ENCODE measurements at places on chromosomes 4 and X.

DNA sequence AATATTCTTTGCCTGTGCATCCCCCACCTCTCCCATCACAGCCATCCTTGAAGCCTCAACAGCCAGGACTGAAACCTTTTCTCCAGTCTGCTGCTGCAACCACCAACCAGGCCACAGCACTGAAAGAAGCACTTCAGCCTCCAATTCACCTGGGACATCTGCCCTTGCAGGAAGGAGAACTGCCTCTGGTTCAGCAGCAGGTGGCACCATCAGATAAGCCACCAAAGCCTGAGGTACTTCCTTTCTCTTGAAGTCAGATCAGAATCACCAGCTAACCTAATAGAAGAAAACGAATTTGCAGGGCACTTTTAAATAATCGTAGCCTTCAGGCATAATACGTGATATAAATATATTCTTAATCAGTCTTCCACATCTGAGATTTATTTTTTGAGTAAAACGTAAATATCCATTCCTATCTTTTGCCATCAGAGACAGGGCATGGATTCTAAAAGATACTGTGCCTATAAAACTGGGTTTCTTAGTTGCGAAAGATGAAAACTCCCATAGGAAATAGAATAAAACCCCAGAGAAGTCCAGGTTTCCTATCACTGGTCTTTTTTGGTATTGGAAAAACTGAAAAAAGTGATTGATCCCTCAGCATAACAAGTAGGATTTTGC, 9.5 kb downstream of the AMBN start:
- peak; percentile 8 for DNase-seq

DNA sequence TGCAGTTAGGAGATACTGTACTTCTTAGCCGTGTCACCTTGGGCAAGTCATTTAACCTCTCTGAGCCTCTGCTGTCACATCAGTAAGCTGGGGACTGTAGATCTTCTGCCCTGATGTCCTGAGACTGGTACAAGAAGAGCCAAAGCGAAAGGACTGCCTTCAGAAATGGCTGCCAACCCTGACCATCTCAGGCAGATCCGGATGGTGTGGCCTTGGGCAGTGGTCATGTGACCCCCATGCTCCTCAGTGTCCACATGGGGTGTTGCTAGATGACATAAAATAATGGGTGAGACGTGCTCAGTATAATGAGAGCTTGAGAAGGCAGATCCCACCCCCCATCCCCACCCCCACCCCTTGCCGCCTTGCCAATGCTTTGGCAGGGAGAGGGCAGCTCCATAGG, 60.4 kb upstream of the MTM1 start:
- no peak for DNase-seq

DNA sequence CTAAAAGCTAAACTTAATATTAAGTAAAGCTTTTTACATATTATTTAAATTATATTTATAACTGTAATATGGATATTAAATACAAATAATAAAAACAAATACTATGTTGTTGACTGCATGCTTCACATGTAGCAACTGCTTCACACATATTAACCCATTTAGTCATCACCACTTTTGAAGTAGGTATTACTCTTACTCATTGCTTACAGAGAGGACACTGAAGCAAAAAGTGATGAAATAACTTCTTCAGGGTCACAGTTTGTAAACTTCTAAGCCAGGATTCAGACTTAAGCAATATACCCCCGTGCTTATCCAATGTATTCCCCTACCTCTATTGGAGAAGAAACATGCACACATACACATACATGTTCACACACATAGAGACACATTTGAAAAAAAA, 166.6 kb downstream of the DKK2 start:
- DNase-seq, result no peak

- no peak for DNase-seq
These were observed 15.1 kb downstream of the TRAPPC11 start for GRCh38 chr4:183674153-183674552.

- DNase-seq, result peak; percentile 19
These were observed 39.1 kb upstream of the ANXA3 start for GRCh38 chr4:78512357-78512920.

- DNase-seq, result no peak
These were observed 46.0 kb upstream of the TMPRSS11E start for GRCh38 chr4:68401231-68401630.

- DNase-seq, result no peak
These were observed 96.3 kb upstream of the MSX1 start for GRCh38 chr4:4762909-4763821.

- peak; percentile 87 for DNase-seq
These were observed 21.7 kb upstream of the MFAP3L start for GRCh38 chr4:170047771-170048354.

GRCh38 chrX:30895370-30895769, 6.3 kb upstream of the TAB3 start:
- peak; percentile 63 for DNase-seq

DNA sequence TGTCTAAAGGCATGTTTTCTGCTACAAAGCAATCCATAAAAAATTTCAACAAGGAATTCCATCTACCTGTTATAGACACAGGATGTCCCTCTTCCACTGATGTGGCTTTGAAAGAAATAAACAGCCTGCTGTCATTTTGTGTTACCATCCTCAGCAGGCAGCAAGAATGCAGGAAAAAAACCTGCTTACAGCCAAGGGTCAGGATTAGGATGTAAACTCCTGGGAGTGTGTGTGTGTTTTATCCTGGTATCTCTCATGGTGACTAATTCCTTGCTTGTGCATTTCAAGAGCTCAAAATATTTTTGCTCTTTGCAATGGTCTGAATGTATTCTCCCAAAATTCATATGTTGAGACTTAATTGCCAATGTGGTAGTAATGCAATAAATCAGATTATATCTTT, 28.6 kb upstream of the SFRP2 start:
- DNase-seq, result no peak

DNA sequence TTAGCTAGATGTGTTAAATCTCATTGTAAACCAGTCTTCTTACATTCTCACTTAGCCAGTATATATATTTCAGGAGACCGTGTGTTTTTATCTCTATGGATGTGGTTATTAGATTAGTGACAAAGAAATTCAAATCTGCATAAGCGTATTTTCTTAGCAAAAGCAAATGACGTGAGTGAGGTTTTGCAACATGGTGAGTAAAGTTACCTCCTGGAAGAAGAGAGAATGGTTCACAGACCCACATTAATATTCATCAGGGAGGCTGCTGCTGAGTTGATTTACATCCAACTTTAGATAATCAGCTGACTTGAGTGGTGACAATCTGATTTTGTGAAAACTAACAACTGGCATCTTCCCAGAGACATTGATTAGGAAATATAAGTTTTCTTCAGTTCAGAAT, 589.9 kb upstream of the GALNT7 start:
- DNase-seq, result no peak

DNA sequence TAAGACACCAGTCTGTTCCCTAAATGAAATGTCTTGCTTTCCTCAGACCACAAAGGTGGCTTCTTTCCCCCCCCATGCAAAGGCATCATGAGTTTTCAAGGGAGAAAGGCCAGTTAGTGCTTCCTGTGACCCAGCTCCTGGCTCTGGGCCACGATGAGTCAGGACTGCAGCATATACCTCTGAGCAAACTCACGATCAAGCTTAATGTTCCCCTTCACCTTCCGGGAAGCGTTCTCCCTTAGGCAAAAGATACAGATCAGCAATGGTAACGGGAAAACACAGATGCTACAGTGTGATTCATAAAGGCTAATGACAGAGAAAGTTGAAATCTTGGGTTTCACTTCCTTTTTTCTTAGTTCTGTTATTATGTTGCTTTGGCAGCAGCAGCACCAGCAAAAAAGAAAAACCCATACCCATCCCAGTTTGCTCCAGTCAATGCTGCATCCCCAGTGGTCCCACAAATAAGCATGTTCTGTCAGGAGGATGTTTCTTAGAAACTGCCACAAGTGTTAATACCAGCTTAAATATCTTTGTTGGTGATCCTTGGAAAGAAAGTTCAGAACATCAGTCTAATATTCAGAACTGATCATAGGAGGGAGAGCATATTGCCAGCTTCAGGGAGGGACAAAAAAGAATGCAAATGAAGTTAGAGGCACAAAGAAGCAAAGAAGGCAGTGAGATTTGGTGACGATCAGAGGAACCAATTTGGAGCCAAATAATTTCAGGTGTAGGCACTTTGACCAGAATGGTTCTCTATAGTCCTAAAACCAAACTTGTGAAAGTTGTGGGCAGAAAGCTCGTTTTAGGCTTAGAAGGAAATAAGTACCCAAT, 41.2 kb downstream of the LONRF3 start:
- peak; percentile 85 for DNase-seq

DNA sequence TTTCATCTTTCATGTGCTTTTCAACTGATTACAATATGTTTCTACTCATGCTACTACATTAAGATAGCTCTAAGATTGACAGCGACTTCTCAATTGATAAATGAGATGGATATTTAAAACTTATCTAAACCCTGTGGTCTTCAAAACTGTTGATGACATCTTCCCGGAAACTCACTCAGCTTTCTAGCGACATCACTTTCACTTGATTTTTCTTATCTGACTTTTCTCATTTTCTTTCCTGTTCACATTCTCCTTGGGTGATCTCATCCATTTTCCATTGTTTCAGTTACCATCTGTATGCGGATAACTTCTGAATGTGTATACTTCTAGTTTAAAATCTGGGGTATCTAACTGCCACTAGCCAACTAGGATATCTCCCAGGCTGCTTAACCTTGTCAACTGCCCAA, 3.1 kb downstream of the POLR2B start:
- DNase-seq, result no peak

GRCh38 chr4:73170518-73171198, 87.9 kb downstream of the ANKRD17 start:
- peak; percentile 81 for DNase-seq

DNA sequence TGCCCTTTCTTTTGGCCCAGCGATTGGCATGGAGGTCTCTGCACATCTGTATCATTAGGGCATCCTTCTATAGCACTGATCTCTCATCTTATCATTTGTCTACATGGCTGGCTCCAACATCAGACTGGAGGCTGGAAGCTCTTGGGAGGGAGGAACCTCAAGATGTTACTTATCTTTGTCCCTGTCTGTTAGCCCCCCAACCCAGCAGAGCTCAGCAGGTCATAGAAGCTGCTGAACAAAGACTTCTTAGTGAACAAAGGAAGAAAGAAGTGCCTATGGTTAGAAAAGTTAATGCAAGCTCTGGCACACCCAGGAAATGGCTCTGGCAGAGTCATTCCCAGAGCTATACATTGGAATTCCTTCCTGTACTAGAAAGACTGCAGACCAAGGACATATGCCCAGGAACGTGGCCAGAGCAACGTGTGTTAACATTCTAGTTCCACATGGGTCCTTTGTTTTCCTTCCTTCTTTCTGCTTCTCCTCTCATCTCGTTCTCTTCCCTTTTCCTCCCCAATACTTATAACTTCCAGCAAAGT, 74.0 kb downstream of the SEL1L3 start:
- DNase-seq, result no peak

DNA sequence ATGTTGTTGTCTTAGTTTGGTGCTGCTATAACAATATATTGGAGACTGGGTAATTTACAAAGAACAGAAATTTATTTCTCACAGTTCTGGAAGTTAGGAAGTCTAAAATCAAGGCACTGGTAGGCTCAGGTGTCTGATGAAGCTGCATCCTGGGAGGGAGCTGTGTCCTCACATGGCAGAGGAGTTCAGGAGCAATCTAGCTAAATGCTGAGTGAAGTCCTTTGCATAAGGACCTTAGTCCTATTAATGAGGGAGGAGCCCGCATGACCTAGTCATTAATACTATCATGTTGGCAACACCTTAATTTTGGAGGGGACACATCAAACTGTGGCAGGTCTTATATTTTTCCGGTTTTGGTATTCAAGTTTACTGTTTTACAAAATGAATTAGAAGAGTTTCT, 36.0 kb upstream of the NSUN7 start:
- DNase-seq, result no peak

GRCh38 chrX:39828971-39829370, 268.8 kb downstream of the BCOR start:
- no peak for DNase-seq

GRCh38 chr4:7998447-7998846, 58.8 kb upstream of the AFAP1 start:
- DNase-seq, result no peak
